ENCODE measurements at places on chromosomes 3 and 15.

DNA sequence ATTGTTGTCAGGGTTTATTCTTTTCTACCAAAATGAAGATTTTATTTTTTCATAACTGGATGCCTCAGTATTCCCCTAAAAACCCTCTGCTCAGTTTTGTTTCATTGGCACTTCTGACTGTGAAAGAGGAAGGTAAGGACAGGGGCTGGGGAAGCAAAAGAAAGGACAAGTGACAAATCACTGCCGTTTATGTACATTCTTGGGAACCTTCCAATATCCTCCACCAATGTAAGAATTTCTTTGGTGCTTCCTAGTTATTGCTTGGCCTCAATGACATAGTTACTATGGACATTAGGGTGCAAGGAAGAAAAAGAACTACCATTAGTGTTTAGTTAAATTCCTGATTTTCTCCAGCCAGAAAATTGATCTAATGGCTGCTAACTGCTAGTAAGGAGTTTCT is 131.0 kb upstream of the C15orf61 start:
- DNase-seq = no peak

- no peak for DNase-seq
These were observed 64.3 kb downstream of the KLF13 start for GRCh38 chr15:31390777-31391486.

GRCh38 chr3:141489203-141489602 is 2.4 kb downstream of the RASA2 start:
- no peak for DNase-seq

GRCh38 chr15:42056934-42057798 is 36.3 kb upstream of the PLA2G4E start:
- DNase-seq = peak; percentile 43

DNA sequence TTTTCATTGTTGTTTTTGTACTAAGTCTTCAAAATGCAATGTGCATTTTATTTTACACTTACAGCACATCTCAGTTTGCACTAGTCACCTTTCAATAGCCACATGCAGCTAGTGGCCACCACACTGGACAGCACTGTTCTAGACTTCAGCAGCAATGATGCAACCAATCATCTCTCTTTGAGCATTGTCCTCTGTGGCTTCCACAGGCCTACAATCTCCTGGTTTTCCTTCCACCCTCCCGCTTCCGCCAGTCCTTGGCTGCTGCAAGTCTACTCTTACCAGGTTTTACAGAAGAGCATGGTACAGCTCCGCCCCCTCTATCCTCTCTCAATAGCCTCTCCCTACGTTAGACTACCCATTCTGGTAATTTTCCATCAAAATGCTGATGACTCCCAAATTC is 25.1 kb upstream of the FSIP1 start:
- DNase-seq = no peak

Data from stimulated activated CD4-positive, alpha-beta T cell treated with anti-CD3 and anti-CD28 coated beads, Interleukin-12 subunit alpha, Interleukin-12 subunit beta, amount 100 ng/mL, for 48 hours (primary cell).